ENCODE measurements at places on chromosomes 5 and 9.

GRCh38 chr9:93397661-93398373 is 53.7 kb upstream of the FAM120A start:
- DNase-seq, result no peak

DNA sequence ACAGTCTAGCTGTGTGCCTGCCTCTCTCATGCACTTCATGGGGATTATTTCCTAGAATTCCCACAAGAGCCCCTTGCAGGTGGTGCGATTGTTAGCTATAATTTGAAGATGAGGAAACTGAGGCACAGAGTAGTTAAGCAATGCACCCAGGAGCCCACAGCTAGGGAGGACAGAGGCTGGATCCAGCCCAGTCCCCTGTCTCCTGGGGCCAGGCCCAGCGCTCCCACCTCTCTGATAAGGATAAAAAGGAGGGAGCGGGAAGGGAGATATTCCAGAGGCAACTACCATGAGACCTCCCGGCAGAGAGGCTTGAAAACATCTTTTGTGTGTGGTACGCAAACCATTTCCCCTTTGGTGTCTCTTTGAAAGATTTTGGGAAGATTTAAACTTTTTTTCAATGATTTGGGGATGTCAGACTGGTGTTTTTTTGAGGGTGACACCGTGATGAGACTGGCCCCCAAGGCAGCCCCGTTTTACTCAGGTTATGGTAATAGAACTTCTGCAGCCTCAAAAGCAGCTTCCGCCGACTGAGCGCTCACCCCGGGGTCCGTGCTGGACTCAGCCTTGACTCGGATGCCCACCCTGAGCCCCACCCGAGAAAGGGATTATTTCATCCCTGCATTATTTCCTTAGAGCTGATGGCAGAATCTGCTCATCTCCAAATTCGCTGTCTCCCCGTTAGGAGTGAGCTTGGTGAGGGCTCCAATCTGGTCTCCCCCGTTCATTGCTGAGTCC is 144.7 kb upstream of the IER5L start:
- DNase-seq, result no peak

- no peak for DNase-seq
These were observed 20.8 kb downstream of the TJP2 start for GRCh38 chr9:69194702-69195418.

DNA sequence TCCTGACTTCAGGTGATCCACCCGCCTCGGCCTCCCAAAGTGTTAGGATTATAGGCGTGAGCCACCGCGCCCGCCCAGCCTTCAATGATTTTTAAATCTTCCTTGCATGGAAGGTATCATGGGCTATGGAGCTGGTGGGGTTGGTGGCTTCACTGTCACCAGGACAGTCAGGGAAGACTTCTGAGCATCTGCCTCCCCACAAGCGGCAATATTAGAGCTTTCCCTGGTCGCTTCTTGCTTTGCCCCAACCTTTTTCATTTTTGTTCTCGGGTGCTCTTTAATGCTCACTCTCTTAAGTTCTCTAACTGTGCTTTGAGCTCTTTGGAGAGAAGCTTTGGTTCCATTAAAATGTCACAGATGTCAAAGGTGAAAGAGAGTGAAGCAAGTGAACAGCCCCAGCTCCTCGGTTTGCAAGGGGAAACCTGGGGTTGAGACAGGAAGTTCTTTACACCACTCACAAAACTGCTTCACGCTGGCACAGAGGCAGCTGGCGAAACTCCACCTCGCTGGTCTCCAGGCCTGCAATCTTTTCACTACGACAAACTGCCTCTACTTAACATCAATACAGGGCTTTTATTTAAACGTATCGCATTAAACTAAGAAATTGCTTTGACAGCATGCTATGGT is 142.5 kb upstream of the RETREG1 start:
- DNase-seq, result no peak

DNA sequence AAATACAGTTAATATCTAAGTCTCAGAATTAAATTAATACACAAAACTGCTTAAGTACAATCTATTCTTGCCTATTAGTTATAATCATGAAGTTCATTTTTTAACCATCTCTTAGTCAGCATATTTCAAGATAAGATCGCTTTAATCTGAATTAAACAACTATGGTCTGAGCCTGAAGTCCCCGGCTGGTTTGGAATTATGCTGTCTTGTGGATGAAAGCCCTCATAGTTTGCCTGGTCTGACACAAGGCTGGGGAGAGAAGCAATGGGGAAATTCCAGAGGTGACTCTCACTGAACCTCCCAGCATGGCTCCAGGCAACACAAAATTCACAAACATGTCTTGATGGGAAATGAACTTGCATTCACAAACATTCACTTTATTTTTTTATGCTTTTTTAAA is 28.0 kb upstream of the GRAMD2B start:
- DNase-seq, result no peak

All from NCI-H1436 (cell line).